ENCODE measurements at places on chromosomes 7 and 10.

- DNase-seq: no peak
These were observed 138.1 kb upstream of the THSD7A start for GRCh38 chr7:11970132-11970531.

GRCh38 chr7:11895337-11895736, 63.3 kb upstream of the THSD7A start:
- no peak for DNase-seq

GRCh38 chr7:69882269-69882668, 284.0 kb downstream of the AUTS2 start:
- DNase-seq: no peak

DNA sequence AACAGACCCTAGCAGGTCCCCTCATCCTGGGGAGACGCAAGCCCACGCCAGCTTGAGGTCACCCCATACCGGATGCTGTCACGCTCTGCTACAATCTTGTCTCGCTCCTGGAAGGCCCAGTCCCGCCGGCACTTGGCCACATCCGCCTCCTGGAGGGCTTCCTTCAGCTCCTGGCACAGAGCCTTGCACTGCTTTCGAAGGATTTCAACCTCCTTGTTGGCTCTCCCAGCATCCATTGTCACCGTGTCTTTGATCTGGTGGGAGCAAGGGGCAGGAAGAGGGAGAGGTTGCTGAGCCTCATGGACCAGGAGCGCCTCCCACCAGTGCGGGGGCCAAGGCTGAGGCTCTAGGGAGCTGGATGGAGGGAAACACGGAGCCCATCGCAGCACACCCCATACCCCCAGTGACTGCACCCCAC, 90.9 kb downstream of the DLG5 start:
- no peak for DNase-seq

DNA sequence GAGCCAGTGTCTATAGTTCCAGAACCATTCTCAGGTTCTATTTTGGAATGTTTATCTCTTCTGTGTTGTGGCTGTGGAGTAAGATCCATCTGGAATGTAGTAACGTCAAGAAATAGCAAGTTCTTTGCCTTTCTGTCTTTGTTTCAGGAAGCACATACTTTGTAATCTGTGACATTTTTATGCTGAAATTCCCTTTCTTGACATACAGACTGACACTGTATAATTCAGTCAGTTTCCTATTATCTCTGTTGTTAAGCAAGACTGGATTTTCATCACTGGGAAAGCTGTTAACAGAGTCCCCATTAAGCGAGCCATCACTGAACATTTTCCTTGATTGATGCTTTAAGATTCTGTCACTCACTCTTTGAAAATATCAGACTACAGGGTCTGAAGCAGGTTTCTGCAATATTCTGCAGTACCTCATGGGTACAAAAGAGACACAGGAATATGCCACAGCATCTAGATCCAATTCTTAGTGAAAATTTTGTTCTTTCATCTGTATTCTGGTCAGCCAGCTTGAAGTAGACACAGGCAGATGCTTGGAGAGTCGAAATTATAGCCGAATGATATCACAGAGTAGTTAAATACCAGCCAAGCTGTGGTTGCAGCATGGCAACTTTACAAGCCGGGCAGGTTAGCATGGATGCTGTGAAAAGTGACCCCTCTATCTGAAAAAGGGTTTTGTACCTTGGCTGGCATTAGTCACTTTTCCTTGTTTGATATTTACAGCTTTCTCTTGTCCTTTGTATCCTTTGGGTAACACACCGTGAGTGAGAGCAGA, 62.6 kb downstream of the CACNB2 start:
- no peak for DNase-seq

- DNase-seq: no peak
These were observed 372.9 kb downstream of the DNAJB6 start for GRCh38 chr7:157709531-157710251.

DNA sequence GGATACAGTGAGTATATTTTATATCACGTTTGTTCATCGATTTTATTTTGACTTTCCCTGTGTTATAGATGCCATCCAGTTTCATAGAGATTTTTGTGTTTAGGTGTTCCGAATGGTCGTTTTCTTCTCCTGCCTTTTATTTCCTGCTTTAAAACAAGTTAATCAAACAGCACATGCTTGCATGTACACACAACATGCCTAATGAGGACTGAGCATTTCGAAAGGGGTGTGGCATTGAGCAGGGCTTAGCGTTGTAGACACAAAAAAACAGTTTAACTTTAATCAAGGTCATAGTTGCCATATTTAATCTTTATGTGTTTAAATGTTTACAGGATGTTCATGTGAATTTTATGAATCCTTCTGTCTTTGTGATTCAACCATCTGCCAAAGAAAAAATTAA, 430.5 kb upstream of the GALNT17 start:
- no peak for DNase-seq

- DNase-seq: no peak
These were observed 154.2 kb downstream of the EBF3 start for GRCh38 chr10:129809841-129810240.

DNA sequence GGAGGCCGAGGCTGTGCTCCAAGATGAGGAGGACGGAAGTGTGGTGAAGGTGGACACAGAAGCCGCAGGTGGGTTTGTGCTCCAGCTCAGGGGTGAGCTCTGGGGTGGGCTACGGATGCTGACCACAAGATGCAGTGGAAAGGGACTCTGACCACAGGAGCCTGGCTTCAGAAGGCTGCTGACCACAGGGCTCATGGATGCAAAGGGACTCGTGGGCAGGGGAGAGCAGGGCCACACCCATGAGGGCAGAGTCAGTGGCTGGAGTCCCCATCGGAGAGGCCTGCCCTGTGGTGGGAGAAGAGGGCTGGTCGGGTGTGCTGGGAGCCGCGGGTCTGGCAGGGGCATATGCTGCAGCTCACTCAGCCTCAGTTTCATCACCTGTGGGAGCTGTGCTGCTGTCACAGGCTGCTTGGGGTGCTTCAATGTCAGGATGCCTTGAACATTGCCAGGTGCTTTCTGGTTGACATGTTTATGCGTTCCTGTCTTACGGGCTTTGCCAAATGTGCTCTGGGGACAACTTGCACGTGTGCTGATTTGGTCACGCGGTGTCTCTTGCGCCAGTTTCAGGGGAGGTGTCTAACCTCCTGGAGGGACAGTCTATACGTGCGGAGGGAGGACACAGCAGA, 13.7 kb downstream of the SCART1 start:
- no peak for DNase-seq

- DNase-seq: no peak
These were observed 92.7 kb downstream of the DNAJC1 start for GRCh38 chr10:21910798-21911197.

- peak; percentile 0 for DNase-seq
These were observed 114.7 kb upstream of the FAM171A1 start for GRCh38 chr10:15485684-15486316.

GRCh38 chr7:45657890-45658715, 83.9 kb downstream of the ADCY1 start:
- DNase-seq: no peak

- no peak for DNase-seq
These were observed 29.7 kb downstream of the LRRC72 start for GRCh38 chr7:16556359-16556758.

DNA sequence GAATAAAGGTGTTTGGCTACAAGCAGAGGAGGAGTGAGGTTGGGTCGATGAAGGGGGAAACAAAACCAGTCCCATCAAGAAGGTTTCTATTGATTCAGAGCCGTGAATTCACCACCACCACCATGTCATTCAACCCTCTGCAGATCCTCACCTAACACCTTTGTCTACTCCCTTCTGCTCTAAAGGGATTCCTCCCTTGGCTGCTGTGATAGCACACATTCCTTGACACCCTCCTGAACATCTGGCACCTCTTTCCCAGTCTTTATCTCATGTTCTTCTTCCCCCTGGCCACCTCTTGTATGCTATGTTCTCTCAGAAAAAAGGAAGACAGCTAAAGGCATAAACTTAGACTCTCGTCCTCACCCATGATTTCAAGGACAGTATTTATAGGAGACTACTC, 318.0 kb downstream of the GPAM start:
- DNase-seq: no peak

DNA sequence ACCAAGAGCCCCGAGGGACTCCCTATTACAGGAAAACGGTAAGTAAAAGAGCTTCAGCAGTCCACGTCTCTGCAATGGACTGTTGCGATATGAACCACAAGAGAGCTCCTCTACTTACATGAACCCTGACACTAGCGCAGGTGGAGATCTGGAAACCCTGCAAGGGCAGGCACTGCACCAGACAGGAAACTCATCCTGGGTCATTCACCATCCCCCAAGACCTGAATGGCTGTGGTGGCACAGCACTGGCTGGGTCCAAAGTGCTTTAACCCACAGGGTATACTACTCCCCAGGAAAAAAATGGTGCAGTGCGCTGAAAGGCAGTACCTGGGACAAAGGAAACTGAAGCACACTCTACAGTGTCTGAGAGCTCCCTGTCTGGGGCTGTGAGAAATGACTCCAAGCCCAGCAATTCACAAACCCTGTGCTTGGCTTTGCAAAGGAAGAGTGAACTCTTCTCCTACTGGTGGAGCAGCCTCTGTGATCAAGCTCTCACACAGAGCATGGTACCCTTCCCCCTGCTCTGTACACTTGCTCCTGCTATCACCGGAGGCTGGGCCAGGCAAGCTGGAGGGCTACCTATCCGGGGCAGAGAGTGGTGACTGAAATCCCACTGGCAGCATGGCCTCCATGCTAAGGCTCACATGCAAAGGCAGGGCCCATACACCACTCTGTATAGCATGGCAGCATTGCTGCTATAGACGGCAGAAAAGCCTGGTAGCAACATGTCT, 44.9 kb downstream of the HIBADH start:
- no peak for DNase-seq

GRCh38 chr10:123935680-123936079, 44.1 kb upstream of the CPXM2 start:
- DNase-seq: no peak

- no peak for DNase-seq
These were observed 168.2 kb upstream of the SEMA3A start for GRCh38 chr7:84362828-84363227.

DNA sequence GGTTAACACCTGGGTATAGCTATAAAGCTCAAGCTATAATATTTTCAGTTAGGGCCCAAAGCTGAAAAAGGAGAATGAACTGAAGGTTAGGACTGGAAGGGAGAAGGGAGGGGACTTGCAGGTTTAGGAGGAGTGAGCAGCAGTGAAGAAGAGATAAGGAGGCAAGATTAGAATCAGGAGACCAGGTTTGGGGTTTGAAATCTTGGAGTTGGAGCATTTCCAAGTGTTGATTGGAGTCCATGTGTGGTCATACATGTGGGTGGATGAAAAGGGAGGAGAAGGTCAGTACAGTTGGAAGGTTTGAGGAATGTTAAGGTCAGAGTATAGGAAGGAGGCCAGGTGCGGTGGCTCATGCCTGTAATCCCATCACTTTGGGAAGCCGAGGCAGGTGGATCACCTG, 8.6 kb upstream of the ANLN start:
- no peak for DNase-seq

DNA sequence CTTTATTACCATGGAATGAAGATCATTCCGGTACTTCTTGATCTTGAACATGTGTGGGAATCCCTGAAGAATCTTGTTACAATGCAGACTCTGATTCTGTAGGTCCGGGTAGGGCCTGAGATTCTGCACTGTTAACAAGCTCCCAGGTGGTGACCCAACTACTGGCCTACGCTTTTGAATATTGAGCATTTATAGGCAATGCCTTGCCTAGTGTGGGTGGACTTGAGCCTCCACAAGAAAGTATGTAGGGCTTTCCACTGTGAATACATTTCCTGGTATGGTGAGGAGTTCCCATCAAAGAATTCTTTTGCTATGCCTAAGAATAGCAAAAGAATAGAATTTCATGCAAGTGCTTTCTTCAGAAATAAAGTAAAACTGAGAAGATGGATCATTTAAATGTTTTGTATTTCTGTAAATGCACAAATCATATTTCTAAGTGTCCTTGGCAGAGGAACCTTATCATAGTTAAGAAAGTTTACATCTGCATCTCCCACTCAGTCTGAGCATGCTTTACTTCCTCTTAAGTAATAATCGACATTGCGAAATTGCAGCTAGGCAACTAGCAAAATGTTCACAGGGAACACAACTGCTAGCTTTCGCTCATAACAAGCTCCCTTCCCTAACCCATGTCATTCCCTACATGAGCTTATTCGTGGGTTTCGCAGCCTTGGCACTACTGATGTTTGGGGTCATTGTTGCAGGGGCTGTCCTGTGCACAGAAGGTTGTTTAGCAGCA, 71.4 kb downstream of the AHR start:
- DNase-seq: peak; percentile 77

Data from HS-5 (cell line).